ENCODE measurements at places on chromosomes 16 and 17.

DNA sequence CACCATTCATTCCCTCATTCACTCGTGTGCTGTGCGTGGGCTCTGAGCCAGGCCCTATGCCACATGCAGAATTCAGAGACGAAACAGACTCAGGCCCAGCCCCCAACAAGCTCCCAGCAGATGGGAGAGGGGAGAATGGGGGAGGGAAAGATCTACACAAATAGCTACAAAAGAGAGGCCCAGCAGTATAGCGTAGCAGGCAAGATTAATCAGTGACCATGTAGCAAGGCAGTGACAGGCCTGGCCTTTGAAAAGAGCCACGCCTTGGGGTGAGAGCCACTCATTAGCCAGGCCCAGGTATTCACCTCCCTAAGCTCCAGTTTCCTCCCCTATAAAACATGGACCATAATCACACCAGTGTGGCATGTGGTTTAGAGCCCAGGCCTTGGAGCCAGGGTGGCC lies 16.4 kb upstream of the KRT19 start:
- DNase-seq: no peak

GRCh38 chr17:49588726-49589576 lies 13.3 kb downstream of the NXPH3 start:
- no peak for DNase-seq

GRCh38 chr17:52064791-52065211 lies 93.7 kb downstream of the CA10 start:
- DNase-seq: no peak

- no peak for DNase-seq
These were observed 6.6 kb downstream of the DEF8 start for GRCh38 chr16:89955001-89955685.

GRCh38 chr17:47726796-47727703 lies 6.0 kb upstream of the TBX21 start:
- no peak for DNase-seq
